CD8-positive, alpha-beta memory T cell (primary cell): ENCODE measurements at places on chromosomes 5 and 9.
A peak's percentile ranks its signal among the peaks of the same experiment; 100 is the strongest.

DNA sequence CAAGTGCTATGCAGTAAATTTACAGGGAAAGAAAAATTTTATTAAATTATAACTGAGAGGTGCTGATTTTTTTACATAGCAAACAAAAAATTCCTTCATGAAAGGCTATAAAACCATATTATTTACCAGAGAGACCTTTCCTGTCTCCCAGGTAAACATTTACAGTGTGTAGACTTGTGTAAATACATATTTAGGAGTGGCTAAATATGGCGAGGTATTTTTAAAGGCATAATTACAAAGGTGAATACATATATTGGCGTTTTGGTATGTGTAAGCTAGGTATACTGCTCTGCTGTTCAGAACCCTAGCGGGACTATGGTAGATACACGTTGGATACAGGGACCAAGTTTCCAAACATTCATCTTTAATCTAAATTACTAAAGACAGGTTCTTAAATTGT lies 170.6 kb upstream of the MEF2C start:
- H3K4me1 ChIP-seq: no peaks in the 10 kb centered on the region
- H3K36me3 ChIP-seq: no peaks in the 10 kb centered on the region
- H3K27ac ChIP-seq: no peak overlapping the region
- DNase-seq: no peak
- H3K4me3 ChIP-seq: no peak overlapping the region

- no peaks in the 10 kb centered on the region for H3K4me1 ChIP-seq
- H3K4me3 ChIP-seq: no peak overlapping the region
- no peaks in the 10 kb centered on the region for H3K36me3 ChIP-seq
- no peaks in the 10 kb centered on the region for H3K27me3 ChIP-seq
- DNase-seq: no peak
- no peak overlapping the region for H3K27ac ChIP-seq
Observed at GRCh38 chr5:125412561-125413495, 666.4 kb upstream of the ZNF608 start.

DNA sequence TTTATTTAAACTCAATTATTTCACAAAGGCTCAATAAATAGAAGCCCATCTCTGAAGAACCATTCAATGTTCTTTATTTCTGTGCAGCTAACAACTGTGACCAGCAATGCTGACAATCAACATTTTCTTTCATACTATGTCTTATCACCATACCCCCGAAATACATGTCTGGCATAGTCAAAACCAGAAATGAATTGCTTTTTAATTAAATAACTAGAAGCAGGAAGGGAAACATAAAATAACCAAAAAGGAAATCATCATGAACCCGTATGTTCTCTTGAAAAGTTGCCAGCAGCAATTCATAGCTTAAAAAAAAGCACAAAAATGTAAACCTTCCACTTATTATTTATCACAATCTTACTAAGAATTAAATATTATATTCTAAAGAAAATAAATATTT lies 212.4 kb downstream of the TMEM232 start:
- no peak overlapping the region for H3K4me3 ChIP-seq
- DNase-seq: no peak
- no peaks in the 10 kb centered on the region for H3K4me1 ChIP-seq
- no peaks in the 10 kb centered on the region for H3K36me3 ChIP-seq

- peak overlapping the region; percentile 27 for H3K27ac ChIP-seq
- peak overlapping the region; percentile 88 for H3K4me3 ChIP-seq
- peaks cover 29% of the 10 kb centered on the region for H3K36me3 ChIP-seq
- DNase-seq: no peak
- H3K27me3 ChIP-seq: no peaks in the 10 kb centered on the region
- H3K4me1 ChIP-seq: peaks cover 43% of the 10 kb centered on the region
Observed at GRCh38 chr9:35746583-35746982, 2.4 kb downstream of the GBA2 start.

DNA sequence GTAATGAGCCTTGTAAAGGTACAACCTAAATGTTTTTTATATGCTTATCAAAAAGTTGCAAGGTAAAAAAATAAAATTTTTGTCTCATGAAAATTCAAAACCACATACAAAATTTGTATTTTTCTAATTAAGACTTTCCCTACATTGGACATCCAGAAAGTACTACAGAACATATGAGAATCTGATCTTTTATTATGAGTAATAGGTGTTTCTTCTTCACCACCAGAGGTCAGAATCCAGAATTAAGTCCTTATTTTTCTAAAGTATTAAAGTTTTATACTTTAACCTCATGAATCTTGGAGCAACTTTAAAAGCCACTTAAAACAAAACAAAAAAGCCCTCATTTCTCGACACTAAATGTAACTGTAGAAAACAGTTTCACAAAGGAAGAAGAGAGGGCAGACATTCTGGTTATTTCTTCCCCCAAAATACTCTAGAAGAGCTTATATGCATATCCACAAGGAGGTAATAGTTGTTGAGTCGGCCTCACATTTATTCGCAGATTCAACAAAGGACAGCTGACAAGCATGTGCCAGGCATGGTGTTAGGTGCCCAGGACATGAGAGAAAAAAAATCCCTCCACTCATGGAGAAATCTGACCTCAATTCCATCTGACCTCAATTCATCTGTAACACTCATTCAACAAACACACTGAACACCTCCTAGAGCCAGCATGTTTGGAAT lies 69.3 kb downstream of the MLLT3 start:
- no peaks in the 10 kb centered on the region for H3K36me3 ChIP-seq
- peaks cover 42% of the 10 kb centered on the region for H3K4me1 ChIP-seq
- no peaks in the 10 kb centered on the region for H3K27me3 ChIP-seq

DNA sequence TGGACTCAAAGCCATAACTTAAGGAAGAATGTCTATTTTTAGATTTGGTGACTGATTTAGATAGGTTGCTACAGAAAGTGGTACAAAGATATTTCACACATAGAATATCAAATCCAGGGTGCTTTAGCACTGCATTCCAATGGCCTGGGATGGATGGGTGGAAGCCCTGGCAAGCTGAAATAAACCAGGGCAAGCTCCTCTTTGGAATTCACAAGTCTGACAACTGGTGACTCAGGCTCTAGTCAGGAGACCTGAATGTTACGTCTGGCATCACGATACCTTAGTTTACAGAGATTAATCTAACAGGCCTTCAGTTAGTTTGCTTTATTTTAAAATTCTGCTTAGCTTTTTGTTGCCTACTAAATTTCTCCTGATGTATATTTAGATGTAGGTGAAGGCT lies 144.0 kb downstream of the TMC1 start:
- no peaks in the 10 kb centered on the region for H3K4me1 ChIP-seq
- no peak for DNase-seq
- no peak overlapping the region for H3K4me3 ChIP-seq

- H3K4me3 ChIP-seq: no peak overlapping the region
- H3K36me3 ChIP-seq: no peaks in the 10 kb centered on the region
- H3K4me1 ChIP-seq: no peaks in the 10 kb centered on the region
- no peak for DNase-seq
- no peaks in the 10 kb centered on the region for H3K27me3 ChIP-seq
- H3K27ac ChIP-seq: no peak overlapping the region
Observed at GRCh38 chr9:28688172-28688571, 1114.9 kb upstream of the C9orf72 start.

GRCh38 chr9:89844075-89844474 lies 239.3 kb downstream of the GADD45G start:
- H3K27ac ChIP-seq: no peak overlapping the region
- no peaks in the 10 kb centered on the region for H3K4me1 ChIP-seq
- no peaks in the 10 kb centered on the region for H3K36me3 ChIP-seq
- DNase-seq: no peak
- no peak overlapping the region for H3K4me3 ChIP-seq
- H3K27me3 ChIP-seq: no peaks in the 10 kb centered on the region

GRCh38 chr9:82969291-82969690 lies 93.7 kb downstream of the RASEF start:
- H3K36me3 ChIP-seq: no peaks in the 10 kb centered on the region
- H3K4me1 ChIP-seq: no peaks in the 10 kb centered on the region
- H3K4me3 ChIP-seq: no peak overlapping the region
- no peak overlapping the region for H3K27ac ChIP-seq
- no peaks in the 10 kb centered on the region for H3K27me3 ChIP-seq

DNA sequence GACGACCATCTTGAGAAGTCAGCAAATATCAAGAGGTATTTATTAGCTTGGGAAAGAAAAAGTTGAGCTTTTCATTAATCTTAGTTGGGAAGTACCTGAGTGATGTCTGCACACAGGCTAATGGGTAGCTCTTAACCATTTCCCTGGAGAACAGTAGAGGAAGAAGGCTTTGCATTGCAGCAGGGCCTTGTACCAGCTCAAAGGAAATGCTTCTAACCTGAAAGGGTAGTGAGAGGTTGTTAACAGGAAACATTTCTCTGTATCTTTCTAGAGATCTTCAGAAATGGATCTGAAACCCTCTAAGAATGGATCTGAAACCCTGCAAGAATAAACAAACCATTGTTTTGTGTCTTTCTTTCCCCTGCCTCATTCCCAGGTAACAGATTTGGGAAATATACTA lies 393.3 kb downstream of the PLK2 start:
- no peak for DNase-seq
- no peak overlapping the region for H3K27ac ChIP-seq
- no peaks in the 10 kb centered on the region for H3K4me1 ChIP-seq
- no peaks in the 10 kb centered on the region for H3K27me3 ChIP-seq

DNA sequence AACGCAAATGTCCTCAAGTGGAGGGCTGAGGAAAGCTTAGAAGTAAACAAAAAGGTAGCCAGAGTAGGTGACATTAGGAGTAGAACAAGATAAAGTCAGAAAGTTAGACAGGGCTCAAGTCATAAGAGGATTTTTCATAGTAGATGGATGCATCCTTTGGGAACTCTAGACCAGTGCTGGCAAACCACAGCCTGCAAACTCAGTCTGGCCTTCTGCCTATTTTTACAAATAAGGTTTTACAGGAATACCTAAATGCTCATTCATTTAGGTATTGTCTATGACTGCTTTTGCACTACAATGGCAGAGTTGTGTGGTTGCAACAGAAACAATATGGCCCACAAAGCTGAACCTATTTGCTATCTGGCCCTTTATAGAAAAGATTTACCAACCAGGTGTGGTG lies 116.0 kb upstream of the HMHB1 start:
- no peaks in the 10 kb centered on the region for H3K27me3 ChIP-seq
- H3K4me3 ChIP-seq: no peak overlapping the region
- H3K36me3 ChIP-seq: no peaks in the 10 kb centered on the region
- DNase-seq: no peak

- H3K4me3 ChIP-seq: no peak overlapping the region
- DNase-seq: no peak
- no peaks in the 10 kb centered on the region for H3K27me3 ChIP-seq
- no peak overlapping the region for H3K27ac ChIP-seq
- H3K36me3 ChIP-seq: no peaks in the 10 kb centered on the region
Observed at GRCh38 chr5:112201141-112201540, 217.9 kb downstream of the EPB41L4A start.
